ENCODE measurements at places on chromosomes 11 and 22.

DNA sequence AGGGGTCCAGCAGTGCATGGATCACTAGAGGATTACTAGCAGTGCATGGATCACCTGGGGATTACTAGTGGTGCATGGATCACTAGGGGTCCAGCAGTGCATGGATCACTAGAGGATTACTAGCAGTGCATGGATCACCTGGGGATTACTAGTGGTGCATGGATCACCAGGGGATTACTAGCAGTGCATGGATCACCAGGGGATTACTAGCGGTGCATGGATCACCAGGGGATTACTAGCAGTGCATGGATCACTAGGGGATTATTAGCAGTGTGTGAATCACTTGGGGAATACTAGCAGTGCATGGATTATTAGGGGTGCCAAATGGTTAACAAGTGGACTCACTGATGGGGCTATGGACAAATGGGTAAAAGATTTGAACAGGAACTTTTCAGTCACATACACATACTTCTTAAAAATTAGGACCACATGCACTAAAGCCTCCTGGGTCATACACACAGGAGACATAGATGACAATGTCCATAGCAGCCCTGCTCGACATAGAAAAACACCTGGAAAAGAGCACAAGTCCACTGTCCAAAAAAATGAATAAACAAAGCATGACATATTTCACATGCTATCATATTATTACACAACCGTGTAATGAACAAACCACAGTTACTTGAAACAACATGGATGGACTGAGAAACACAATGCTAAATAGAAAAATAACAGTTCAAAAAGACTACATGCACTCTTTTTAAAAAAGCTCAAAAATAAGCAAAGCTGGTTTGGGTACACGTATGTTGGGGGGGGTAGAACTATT is 109.8 kb downstream of the CD44 start:
- no peak for DNase-seq

DNA sequence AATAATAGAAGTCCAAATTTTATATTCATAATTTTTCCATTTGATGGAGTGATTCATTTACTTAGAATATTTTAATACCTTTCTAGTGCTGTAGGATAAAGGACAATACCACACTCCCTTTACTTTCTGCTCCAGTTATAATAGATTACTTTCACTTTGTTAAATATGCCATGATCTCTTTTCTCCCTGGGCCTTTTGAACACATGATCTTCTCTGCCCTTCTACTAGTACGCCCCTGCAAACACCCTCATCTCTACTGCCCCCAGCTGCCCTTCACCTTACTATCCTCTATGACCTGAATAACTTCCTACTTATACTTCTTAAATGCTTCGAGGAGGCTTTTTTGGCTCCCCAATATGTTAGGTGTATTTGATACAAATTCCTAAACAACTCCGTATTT is 177.3 kb downstream of the GUCY1A2 start:
- DNase-seq, result no peak

DNA sequence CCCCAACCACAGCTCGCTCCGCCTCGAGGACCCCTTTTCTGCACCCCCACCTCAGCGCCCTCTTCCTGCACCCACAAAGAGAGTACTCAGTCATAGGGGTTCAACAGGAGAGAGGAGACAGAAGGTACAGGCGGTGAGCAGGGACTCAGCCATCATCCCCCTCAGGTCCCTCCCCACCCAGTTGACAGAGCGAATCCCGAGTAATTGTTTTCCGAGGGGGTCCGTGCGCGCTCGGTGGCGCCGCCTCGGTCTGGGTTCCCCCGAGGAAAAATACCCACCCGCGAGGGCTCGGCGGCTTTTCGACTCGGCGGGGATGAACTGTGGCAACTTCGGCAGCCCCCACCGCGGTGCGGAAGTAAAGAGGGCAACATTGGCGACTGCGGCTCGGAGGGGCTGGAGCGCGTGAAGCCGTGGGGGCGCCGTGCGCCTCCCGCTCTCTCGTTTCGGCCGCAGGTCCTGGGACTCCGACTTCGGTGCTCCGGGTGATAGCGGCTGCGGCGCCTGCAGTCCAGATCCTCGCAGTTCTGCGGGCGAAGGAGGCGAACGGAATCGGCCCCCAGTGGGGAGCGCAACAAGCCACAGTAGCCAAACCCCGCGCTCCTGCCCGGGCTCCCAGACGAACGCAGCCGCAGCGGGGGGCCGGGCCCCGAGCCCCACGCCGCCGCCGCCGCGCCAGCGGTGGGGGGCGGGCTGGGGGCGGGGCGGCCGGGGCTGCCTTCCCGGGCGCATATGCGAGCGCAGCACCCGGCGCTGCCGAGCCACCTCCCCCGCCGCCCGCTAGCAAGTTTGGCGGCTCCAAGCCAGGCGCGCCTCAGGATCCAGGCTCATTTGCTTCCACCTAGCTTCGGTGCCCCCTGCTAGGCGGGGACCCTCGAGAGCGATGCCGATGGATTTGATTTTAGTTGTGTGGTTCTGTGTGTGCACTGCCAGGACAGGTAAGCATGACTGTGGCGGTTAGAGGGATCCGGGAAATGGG is at the start of gene NELL1:
Gene NELL1, plus strand, starts transcription at position 743 of the 976 bp plus-strand sequence.
- DNase-seq, result no peak

DNA sequence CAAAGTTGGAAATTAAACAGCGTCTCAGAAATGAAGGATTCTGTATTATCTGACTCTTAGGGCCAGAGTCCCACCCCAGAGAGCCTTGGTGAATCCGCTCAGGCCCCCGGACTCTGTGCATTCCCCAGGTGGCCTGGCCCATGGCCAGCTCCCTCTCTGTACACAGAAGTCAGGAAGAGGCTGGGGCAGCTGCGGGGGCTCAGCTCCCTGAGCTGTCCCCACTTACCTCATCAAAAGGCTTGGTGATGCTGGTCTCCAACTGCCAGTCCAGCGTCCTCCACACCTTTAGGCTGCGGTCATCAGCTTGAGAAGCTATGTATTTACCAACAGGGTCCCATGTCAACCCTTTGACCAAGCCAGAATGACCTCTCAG is 35.0 kb downstream of the HIRA start:
- no peak for DNase-seq

DNA sequence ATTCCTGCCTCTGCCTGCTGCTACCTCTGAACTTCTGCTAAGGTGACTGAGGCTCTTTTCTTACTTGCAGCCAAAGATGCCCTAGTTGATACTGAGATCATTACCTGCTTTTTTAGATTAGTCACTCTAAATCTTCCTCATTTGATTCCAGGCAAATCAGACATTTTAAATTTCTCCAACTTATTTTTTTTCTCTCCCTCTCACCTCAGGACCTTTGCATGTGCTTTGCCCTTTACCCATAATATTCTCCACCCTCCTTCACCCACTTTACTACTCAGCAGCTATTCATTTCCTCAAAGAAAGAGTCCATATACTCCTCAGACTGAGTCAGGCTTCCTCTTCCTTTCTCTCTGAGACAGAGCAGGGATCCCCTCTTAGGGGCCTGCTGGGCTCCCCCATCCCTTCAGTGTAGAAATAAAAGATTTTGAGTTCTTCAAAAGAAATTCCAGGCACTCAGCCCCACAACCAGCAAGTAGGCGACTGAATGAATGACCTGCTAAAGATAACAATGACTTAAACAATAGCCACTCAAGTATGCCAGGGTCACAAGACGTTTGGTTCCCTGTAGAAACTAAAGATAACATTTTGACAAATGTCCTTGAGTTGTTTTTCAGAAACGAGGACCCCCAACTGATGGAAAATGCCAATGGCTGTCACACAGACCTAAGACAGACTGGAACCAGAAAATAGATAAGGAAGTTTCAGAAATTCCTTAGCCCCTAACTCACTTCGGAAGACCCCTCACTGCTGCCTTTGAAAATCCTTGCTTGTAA is 104.2 kb downstream of the MTNR1B start:
- no peak for DNase-seq

DNA sequence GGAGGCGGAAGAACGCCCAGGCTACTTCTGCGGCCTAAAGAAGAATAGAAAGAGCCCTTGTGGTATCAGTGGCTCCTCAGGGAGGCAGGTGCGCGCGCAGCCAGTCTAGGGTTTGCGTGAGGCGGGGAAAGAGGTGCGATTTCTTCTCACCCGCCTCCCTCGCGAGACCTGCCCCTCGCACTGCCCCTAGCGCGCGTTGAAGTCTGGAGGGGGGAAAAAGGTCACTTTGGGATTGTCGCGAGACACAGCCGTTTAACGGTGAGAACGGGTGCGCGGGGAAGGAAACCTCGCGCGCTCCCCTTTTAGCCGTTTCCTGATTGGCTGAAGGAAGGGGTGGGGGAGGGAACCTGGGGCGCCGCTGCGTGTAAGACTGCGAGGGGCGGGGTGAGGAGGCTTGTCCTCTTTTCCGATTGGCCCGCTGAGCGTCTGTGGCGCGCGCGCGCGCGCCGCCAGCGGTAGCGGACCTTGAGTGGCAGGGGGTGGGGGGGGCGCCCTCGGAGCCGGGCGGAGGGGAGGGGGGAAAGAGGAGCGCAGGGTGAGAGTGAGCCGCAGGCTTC is at the start of gene ZFP91:
Gene ZFP91, plus strand, starts transcription at position 429 of the 557 bp plus-strand sequence. CDS start 219 bp downstream, outside the sequence.
- peak; percentile 97 for DNase-seq

- DNase-seq, result no peak
These were observed 29.1 kb downstream of the OR52K1 start for GRCh38 chr11:4511282-4512245.

- DNase-seq, result no peak
These were observed 28.7 kb upstream of the BARX2 start for GRCh38 chr11:129346916-129347315.

- no peak for DNase-seq
These were observed at the start of gene DRD4 for GRCh38 chr11:636511-637332. DRD4 (plus strand) TSS chr11:637269; CDS start chr11:637305, 36 bp downstream.
